ENCODE measurements at places on chromosomes 7 and 10.

DNA sequence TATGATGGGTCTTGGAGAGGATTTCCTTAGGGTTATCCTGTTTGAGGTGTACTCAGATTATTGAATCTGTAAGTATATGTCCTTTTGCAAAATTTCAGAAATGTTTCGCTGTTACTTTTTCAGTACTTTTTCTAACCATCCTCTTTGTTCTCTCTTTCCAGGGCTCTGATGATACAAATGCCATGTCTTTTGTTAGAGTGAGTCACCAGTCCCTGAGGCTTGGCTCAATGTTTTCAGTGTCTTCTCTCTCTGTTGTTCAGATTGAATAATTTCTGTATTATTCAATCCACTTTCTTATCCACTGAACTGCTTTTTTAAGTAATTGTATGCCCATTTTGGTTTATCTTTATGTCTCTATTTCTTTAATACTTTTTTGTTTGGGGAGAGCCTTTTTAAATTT is 449.4 kb downstream of the TNS3 start:
- no peak for DNase-seq

DNA sequence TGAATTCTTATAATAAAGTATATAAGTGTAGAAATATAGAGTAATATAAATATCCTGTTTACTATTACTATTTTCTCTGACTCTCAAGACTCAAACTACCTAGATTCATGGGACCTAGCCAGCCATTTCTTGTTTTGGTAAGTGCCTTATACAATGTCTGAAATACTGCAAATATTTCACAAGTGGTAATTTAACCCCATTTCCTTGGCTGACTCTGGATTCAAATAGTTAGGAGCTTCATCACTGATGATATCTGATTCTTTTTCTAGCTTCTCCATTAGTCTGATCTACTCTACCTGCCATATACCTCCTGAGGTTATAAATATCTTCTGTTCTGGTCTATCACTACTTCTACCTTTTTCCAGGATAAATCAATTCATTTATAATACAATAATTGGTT is 6.4 kb upstream of the RALA start:
- DNase-seq, result no peak

DNA sequence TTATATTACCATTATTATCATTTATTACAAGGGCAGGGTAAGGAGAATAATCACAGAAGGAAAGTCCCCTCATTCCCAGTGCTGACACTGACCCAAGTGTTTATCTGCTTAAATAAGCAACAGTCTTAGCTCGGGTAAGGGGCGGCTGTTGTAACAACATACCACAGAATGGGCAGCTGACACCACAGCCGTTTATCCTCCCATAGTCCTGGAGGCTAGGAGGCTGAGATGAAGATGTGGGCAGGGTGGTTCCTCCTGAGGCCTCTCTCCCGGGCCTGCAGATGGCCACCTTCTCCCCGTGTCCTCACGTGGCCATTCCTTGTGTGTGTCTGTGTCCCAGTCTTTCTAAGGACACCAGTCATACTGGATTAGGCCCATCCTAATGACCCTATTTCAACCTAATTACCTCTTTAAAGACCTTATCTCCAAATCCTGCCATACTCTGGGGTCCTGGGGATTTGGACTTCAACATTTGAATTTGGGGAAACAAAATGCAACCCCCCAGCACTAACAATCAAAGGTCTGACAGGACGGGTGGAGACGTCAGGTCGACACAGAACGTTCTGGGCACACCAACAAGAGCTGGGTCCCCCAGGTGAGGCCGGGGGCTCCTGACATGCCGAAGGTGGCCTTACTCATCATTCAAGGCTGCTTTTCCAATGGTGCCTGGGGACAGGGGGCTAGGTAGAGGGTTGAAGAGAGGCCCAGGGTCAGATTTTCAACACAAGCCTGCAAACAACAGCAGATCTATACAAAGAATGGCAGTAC is 93.5 kb downstream of the TNS3 start:
- DNase-seq, result no peak

DNA sequence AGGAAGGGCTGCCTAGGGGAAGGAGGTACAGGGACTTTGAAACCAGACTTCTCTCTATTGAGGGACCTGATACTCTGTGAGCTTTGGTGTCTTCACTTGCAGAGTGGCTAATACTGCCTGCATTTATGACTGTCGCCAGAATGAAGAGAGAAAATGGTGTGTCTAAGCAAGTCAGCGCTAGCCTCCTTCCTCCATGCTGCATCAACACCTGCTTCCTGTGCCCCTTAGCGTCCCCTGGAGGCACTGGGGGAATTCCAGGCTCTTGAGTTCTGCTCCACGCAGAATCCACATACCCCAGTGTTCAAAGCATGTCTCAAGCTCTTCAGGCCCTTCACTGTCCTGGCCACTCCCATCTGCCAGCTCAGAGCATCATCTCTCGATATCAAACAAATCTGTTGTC is 140.5 kb downstream of the PKD1L1 start:
- no peak for DNase-seq

- DNase-seq, result no peak
Observed at GRCh38 chr7:45979275-45980180, 58.5 kb upstream of the IGFBP3 start.

DNA sequence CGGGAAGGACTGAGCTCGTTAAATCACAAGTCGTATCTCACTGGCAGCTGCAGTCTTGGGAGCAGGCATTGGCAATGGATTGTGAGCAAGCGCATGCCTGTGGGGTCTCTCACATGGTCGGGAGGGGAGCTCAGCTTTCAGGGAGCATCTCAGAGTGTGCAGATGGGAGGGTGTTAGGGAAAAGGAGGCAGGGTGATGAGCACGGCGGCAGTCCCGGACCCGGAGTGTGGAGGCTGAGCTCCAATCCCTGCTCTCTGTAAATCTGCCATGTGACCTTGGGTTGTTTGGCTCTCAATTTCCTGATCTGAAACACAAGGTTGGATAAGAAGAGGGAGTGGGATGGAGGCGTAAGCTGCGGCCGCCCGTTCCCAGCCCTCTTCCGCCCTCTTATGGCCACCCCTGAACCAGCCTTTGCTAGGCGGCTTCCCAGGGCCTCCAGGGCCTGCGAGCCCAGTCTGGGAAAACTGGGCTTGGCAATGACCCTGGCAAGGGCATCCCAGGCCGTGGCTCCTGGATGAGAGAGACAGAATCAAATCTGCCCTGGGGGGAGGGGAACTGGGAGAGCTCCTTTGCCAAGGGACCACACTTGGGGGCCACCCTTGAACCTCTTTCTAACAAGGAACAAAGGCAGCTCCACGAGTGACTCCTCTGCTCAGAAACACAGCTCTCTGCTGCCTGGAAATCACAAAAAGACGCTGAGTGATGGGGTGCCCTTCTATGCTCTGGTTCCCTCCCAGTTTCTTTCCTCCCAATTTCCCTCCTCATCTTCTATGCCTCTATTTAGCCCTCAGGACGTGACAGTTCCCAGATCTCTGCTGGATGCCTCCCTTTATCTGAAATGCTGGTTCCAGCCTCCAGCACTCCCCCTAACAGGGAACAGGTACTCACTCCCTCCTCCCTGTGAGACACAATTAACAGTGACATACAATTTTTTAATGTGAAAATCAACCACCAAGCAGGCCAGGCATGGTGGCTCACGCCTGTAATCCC is 41.7 kb upstream of the LOXL4 start:
- DNase-seq, result no peak

GRCh38 chr7:31664890-31665289 is 22.1 kb upstream of the PPP1R17 start:
- DNase-seq, result no peak

DNA sequence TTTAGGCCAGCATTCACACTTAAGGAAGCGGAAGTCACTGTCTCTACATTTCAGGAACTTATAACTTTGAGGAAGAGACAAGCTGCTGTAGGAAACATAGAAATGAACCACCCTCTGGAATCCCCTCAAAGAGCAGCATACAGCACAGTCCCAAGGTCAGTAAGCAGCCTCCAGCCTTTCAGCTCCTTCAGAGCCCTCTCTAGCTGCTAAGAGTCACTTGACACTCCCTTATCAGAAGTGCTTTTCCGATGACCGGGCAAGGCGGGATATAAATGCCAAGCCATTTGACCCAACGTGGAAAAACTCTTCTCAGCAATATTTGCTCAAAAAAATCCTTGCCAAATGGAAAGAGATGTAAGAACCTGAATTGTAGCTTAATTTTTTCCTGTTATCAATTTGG is 1284.3 kb downstream of the XPNPEP1 start:
- no peak for DNase-seq

DNA sequence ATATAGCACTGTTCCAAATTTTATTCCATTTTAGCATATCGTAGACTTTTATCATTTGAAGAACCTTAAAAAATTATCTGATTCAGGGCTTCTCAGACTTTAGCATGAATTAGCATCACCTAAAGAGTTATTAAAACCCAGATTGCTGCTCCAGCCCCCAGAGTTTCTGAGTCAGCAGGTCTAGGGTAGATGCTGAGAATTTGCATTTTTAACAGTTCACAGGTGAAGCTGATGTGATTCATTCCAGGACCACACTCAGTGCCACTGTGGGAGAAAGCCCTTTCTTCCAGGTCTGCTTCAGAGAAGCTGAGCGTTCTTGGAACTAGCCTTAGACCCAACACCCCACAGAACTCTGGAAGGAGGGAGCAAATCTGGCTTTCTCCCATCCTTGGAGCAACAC is 174.1 kb upstream of the YAE1 start:
- DNase-seq, result no peak

All from NCI-H2029 treated with DMSO at 0.1 percent for 48 hours (cell line).